Suprapubic skin (tissue), 4 donors: ENCODE measurements at places on chromosomes 5 and 9. TPM values are rescaled to one million over a fixed set of nuclear protein-coding genes. Genes with fewer than 3 reads are reported as not detected.
A peak's percentile ranks its signal among the peaks of the same experiment; 100 is the strongest.

Gene TLX3
- total RNA-seq: not detected

Gene WDR38
- not detected for total RNA-seq

Gene RALGPS1
- total RNA-seq: 86.7 TPM

Gene AIF1L
- 28.7 TPM for total RNA-seq

DNA sequence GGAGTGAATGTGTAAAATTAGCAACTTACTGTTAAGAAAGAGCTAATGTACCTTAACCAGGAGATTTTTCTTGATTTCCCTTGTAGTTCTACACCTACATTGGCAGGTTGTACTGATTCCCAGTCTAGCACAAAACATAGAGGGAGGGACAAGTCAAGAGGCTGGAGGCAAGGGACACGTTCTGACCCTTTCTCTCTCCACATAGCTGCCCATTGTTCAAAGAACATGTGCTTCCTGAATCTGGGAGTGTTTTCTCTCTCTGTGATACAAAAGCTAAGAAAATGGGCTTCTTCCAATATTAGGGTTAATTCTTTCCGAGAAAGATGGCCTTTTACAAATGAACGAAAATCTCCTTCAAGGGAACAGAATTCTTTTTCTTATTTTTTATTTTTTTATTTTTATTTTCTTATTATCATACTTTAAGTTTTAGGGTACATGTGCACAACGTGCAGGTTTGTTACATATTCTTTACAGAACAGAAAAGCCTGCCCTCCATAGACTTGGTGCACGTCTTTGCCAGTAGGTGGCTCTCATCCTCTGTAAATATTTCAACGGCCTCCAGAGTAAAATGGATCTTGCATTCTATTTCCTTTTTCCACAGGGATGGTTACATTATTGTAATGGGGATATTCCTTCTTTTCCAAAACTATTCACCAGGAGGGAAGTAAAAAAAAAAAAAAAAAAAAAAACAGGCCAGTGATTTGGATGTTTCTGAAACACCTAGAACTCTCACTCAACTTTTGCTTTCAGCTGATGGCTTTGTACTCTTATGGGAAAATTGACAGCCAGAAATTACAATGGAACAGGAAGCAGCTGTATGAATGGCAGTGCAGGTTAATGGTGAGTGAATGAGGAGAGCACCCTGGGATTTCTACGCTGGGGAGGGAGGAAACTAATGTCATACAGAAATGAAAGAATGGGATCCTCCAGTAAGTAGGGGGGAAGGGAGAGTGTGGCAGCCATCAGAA is 13.1 kb upstream of the IFNA5 start:
- no peak overlapping the region for H3K27ac ChIP-seq
- no peaks in the 10 kb centered on the region for H3K27me3 ChIP-seq
- no peak overlapping the region for H3K4me3 ChIP-seq
- H3K4me1 ChIP-seq: peaks cover 7% of the 10 kb centered on the region

GRCh38 chr5:151178777-151179488 is 21.4 kb upstream of the ANXA6 start:
- H3K27ac ChIP-seq: no peak overlapping the region
- no peak overlapping the region for H3K4me3 ChIP-seq
- no peaks in the 10 kb centered on the region for H3K36me3 ChIP-seq
- DNase-seq: peak; percentile 45
- no peaks in the 10 kb centered on the region for H3K27me3 ChIP-seq

DNA sequence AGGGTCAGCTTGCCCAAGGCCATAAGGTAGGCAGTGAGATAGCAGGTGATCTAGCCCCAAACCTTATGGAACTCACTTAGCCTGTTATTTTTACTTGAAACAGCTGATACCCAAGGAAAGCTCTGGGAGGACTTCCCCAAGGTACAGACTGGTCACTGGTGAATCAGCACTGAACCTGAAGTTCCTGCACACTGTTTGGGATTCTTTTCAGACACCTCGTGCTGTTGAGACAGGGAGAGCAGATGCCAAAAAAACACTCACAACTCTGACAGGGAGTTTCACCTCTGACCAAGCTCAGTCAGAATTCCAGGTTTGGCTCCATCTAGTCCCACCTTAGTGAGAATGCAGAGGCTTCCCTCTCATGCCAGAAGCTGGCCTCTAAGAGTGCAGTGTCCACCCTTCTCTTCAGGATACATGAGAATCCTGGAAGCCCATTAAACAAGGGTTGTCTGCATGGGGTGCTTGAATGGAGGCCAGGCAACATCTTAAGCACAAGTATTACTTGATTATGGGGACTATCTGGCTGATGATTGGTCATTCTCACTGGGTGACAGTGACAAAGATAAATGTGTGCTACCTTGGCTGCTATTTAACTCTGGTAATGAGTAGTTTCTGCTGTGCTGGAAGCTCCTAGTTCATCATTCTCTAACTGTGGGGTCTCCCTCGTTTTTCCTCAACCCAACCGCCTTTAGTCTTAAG is 122.8 kb upstream of the SLIT3 start:
- no peaks in the 10 kb centered on the region for H3K27me3 ChIP-seq
- H3K4me1 ChIP-seq: no peaks in the 10 kb centered on the region
- H3K4me3 ChIP-seq: no peak overlapping the region

- no peaks in the 10 kb centered on the region for H3K36me3 ChIP-seq
- no peak overlapping the region for H3K4me3 ChIP-seq
- no peak for DNase-seq
- no peaks in the 10 kb centered on the region for H3K27me3 ChIP-seq
- no peak overlapping the region for H3K27ac ChIP-seq
These were observed 28.8 kb upstream of the PANK3 start for GRCh38 chr5:168607946-168608345.

DNA sequence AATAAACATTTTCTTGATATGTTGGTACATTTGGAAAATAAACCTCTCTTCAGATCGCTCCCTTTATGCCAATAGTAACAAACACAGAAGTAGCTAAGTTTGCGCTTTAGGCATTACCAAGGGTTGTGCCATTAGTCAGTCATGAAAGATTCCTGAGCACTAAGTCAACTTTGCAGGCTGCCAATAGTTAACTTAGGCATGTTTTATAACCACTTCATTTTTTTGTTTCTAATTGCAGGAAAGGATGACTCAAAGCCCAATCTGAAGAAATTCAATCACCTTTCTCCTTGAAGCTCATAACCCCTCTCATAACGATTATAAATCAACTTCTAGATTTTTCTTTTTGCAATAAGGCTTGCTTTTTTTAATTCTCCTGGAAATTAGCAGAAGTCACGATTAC is 517.0 kb downstream of the AGTPBP1 start:
- H3K27me3 ChIP-seq: no peaks in the 10 kb centered on the region
- no peaks in the 10 kb centered on the region for H3K4me1 ChIP-seq
- no peak for DNase-seq
- H3K4me3 ChIP-seq: no peak overlapping the region
- H3K36me3 ChIP-seq: no peaks in the 10 kb centered on the region

DNA sequence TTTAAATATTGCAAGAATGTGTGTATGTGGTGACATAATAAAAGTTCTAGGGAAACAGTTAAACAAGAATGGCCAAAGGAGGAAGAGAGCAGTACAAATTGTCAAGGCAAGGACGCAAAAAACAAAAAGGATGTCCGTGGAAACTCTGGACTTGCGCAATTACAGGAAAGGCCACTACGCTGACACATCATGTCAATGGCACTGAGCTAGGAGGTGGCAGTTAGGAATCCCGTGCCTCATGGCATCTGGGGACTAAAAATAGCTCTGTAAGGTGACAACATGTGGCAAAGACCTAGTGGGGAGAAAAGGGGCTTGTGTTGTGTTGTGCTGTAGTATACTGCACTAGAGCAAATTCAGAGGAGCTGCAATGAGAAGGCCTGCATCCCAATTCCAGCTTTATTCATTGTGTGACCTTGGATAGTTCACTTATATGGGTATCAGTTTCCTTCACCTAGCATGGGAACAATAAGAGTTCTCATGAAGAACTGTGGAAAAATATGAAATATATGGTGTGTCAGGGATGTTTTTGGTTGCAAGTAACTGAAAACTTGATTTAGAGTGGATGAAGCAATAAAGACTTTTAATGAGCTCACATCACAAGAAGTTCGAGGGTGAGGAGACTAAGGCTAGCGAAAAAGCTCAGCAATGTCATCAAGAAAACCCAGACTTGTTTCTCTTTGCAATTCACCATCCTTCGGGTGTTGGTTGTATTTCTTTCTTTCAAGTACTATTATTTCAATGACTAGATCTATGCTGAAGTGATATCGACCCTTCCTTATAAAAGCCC is 124.1 kb upstream of the STC2 start:
- DNase-seq: no peak
- H3K27ac ChIP-seq: no peak overlapping the region
- H3K27me3 ChIP-seq: no peaks in the 10 kb centered on the region
